Trophoblast cell (in vitro differentiated cells and primary cell): ENCODE measurements at places on chromosomes 12 and 14.

DNA sequence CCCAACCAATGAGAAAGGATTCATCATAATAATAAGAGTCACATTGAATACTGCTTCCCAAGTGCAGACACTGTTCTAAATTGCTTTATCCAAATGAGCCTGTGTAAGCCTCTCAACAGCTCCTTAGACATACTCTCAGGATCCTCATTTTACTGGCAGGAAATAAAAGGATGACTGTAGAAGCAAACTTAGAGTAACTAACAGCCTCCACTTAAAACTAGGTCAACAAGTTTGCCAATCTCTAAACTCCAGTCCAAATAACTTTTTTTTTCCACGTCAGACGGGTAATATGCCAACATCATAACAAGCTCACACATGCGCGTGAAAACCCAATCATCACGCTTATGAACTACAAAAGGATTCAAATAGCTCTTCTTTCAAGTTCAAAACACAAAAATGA, 15.3 kb upstream of the DPF3 start:
- no peak for DNase-seq

- DNase-seq, result peak; percentile 95
Measured at GRCh38 chr12:1939801-1940607, 21.6 kb upstream of the CACNA2D4 start.

- peak; percentile 76 for DNase-seq
Measured at GRCh38 chr12:118059341-118060191, 1.4 kb downstream of the WSB2 start.

DNA sequence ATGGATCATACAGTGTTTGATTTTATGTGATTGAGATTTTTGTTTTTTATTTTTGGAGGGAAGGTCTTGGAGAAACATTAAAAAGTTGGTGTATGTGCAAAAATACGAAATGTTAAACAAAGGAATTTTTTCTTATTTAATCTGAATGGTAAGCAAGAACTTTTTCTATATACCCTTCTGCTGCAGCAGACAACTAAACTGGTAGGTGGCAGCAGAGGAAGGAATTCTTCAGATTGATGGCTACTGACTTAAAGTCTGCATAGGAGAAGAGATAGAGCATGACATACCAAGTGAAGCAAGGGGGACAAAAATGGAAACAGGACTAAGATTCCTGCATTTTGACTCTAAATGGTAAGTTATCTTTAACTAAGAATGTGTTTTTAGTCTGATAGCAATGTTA, 42.0 kb upstream of the A2ML1 start:
- DNase-seq, result peak; percentile 62

- DNase-seq, result no peak
Measured at GRCh38 chr12:43316520-43316919, 235.5 kb downstream of the ADAMTS20 start.

GRCh38 chr12:12534975-12535374, 27.7 kb downstream of the DUSP16 start:
- no peak for DNase-seq

DNA sequence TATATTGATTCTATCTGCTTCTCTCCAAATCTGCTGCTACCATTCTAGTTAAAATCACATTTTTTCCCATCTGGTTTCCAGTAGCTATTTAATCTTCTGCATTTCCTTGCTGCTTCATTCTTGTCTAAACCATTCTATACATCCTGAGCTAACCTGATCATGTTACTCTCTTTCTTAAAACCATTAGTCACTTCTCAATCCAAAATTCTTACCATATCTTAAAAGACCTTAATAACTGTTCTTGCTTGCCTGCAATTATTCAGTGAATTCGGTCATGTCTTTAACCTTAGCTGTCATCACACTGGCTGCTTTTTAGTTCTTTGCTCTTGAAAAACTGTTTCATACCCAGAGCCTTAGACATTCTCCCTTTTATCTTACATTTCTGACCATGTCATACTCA, 56.4 kb upstream of the PZP start:
- DNase-seq, result peak; percentile 50
